ENCODE measurements at places on chromosomes 2 and 18.

DNA sequence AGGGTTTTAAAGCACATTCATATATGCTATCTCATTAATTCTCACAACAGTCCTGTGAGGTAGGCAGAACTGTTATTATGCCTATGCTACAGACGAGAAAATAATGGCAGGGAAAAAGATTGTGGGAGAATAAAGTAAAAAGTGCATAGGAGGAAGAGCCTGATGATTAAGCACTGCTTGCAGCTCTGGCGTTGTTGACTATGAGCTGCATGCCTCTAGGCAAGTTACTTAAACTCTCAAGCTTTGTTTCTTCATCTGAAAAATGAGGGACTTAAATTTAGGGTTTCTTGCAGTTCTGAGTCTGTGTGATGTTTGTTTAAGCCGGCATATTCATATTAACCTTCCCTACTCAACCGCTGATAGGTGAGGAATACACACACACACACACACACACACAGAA, 51.6 kb upstream of the RAPH1 start:
- no peak for DNase-seq

GRCh38 chr2:233707940-233708644, 4.6 kb upstream of the UGT1A5 start:
- DNase-seq, result peak; percentile 33

GRCh38 chr2:45258311-45258710, 249.1 kb upstream of the SIX2 start:
- no peak for DNase-seq

GRCh38 chr18:58975296-58975695, 110.6 kb downstream of the ZNF532 start:
- no peak for DNase-seq

DNA sequence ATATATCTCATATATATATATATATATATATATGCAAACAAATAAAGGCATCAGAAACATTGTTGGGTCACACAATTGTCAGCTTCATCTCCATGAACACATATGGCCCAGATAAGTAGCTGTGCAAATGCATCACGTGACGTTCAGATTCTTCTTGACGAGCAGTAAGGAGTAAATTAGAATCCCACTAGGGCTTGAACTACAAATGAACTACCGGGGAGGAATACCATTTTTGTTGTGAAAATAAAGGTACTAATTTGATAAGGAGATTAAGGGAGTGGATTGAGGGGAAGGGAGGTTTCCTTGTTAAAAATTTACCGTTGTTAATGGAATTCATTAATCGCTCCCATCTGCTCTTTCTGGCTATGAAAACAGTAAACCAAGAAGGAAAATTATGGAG, 186.5 kb upstream of the COPS8 start:
- no peak for DNase-seq
